ENCODE measurements at places on chromosomes 11 and 22.

DNA sequence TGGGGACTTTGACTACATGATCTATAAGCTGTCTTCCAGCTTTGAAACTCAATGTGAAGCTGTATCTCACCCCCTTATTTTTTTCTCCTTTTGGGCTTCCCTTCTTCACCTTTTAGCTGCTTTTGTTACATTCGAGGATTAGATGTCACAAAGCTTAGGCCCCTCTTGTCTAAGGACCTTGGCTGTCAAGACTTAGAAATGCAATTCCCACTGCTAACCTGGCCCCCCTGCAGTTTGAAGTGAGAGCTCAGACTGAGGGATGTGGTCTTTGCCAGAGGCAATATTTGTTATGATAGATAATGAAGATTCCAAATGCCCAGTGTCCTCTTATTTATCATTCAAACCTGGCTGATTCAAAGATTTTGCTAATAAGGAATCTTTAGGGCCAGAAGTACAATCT, 128.3 kb downstream of the ARL14EP start:
- DNase-seq = no peak

DNA sequence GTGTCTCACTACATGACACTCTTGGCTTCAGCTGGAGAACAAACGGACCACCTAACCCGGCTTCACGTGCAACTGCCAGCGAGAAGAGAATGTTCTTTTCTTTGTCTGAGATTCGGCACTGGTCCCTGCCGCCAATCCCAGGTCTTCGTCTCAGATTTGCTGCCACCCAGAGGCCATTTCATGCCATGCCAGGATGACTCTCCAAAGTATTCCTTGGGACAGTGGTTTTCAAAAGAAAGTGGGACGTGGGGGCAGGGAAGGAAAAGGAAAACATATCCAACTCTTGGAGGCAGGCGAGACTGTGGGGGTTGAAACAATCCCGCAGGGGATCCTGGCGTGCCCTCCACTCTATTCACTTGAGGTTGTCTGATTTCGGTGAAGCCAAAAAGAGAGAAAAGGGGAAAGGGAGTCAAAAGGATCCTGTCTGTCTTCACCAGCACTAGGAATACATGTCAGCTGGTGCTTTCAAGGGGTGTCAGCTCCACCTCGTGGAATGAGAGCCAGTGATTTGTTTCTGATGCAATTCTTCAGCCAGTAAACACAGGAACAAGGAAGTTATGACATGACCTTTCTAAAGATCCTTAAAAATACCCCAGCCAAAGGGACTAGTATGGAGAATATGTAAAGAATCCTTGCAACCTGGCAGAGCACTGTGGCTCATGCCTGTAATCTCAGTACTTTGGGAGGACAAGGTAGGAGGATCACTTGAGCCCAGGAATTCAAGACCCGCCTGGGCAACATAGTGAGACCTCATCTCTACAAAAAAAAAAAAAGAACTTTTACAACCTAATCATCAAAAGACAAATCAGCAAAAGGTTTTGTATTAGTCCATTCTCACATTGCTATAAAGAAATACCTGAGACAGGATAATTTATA, 41.0 kb upstream of the APLNR start:
- DNase-seq = peak; percentile 93

- peak; percentile 9 for DNase-seq
Measured at GRCh38 chr11:16028419-16028818, 327.9 kb downstream of the SOX6 start.

GRCh38 chr22:46052801-46053562, 76.0 kb upstream of the WNT7B start:
- peak; percentile 58 for DNase-seq

GRCh38 chr22:17098379-17098819, 13.6 kb downstream of the IL17RA start:
- no peak for DNase-seq

DNA sequence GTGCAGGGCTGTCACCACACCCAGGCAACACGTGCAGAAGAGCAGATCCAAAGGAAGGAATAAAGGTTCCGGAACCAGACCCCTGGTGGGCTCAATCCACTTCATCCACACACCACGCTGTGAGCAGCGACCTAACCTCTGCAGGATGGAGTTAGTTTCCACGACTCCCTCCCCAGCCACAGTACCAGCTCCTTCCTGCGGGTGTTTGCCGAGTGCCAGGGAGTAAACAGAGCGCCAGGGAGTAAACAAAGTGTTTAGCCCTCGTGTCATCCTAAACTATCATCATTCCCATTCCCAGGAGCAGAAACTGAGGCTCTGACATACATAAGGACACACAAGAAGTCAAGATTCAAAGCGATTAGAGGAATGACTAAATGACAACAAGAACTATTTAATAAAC, 261.3 kb downstream of the MN1 start:
- no peak for DNase-seq

DNA sequence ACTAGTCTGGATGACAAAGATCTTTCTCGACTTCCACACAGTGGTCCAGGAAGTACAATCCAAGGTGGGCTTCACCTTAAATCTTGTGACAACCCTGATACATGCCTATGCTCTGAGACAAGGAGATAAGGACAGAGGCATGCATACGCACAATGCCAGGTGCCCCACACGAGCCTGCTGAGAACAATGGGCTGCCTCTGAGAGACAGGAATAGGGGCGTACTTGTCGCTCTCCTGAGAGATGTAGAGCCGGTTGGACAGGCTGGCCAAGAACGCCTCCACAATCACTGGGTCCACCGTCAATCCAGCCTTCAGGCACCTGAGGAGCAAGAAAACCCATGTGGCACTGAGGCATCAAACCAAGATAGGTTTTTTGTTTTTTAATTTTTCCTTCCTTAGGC, 25.5 kb downstream of the SERPIND1 start:
- no peak for DNase-seq

All from AG10803 (cell line).